ENCODE measurements at places on chromosomes 1 and 21.

DNA sequence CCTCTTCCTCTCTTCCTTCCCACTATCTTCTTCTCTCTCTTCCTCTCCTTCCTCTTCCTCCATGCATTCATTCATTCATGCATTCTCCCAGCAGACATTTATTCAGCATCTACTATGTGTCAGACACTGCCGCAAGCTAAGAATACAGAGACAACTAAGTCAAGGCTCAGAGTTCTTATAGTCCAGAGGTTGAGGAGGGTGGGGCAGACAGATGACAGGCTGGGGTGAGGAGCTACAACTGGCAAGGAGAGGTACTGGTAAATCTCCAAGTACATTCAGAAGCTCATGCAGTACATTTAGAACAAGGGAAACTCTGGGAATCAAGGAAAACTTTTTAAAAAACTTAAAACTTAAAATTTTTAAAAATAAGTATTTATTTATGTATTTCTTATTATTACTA lies 56.4 kb upstream of the FMOD start:
- no peak for DNase-seq

DNA sequence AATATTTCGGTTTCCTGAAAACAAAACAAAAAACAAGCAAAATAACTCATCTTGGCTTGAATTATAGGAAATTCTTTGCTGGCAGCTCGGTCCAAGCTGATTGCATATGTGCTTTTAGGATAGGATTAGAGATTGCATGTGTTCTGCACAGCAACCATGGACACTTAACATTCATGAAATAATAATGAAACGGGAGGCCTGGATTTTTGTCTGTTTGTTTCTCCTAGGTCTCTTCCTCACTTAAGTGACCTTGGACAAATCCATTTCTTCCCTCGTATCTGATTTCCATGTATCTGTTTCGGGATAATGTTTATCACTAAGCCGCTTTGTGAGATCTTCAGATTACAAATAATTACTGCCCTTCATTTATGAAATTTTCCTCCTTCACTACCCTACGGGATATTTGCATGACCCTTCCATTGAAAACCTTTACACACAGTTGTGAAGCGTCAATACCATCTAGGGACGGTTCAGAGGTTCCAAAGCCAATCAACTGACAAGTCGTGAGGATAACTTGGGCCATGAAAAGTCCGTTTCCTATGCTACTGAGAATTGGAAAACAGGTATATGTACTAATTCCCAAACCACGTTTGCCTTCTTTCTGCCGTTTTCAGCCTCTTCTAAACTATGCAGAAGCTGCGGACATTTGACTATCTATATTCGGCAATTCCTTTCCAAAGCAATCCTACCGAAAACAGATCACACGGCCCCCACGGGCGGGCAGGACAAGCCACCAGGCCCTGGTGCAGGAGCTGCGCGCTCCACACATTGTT lies 1.3 kb upstream of the H3-3A start:
- no peak for DNase-seq

- no peak for DNase-seq
These were observed 25.3 kb downstream of the KNCN start for GRCh38 chr1:46526013-46526690.

DNA sequence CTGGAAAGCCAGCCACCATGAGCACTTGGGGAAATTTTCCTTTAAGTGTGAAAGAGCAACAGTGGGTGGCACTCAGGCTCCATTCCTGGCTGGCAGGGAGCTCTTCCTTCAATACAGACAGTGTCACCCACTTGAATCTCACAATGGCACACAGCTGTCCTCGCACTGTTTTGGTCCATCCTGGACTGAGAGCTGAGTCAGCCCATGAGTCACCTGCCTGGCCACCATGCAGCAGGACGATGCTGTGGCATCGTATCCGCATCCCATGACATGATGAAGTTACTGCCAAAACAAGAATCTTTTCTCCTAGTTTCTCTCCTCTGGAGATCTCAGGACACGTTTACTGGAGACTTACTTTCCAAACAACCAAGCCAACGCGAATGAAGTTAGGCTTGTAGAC lies 6.0 kb downstream of the TMPRSS2 start:
- DNase-seq, result no peak

DNA sequence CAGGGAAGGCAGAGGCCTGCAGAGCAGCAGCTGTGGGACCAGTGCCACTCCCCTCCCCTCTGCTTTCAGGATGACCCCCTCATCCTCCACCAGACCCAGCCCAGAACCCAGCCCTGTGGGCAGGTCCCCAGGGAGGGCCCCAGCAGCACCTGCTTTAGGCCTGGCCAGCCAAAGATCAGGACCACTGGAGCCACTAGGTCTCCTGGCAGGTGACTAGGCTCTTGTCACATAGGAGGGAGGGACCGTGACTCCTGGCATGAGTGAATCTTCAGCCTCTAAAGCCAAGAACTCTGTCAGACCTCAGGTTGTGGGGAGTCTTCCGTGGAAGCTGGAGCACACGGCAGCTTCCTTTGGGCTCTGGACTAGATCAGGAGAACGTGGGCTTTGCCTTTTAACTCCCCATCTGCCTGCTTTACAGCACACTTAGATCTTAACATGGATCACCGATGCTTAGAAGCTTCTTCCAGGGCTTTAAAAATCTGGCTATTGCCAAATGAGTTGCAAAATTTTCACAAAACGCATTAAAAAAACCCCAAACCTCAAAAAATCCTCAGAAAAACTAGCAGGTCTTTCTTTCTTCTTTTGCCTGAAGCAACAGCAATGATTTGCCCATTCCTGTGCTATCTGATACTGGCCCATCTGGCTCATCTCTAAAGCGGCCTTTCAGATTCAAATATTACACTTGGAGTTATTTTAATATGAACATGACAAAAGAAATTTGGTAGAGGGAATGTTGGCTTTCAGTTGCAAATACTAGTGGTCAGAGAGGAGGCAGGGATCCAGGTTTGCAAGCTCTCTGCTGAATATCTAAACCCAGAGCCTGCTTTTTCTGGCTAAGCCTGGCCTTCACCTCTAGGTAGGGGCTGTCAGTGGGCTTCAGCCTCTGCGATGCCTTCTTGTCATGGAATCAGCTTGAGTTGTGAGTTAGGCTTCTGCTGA lies 235.2 kb downstream of the SDCCAG8 start:
- DNase-seq, result no peak

DNA sequence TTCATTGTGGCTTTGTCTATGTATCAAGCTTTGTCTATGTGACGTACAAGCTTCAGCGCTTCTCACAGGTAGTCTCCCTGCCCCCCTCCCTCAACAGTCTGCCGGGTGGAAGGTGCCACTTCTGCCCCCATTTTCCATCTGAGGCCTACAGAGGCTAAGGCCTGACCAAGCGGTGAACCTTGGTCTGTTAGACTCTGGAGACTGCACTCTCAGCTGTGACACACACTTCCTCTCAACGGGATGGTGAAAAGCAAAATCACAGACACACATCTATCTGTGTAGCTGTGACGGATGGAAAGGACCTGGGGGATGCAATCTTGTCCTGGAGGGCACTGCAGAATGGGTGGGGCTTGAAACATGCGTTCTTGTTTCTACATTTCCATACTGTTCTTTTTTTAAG lies 152.9 kb upstream of the EDN2 start:
- DNase-seq, result no peak

GRCh38 chr1:156832434-156832833 lies 15.8 kb upstream of the SH2D2A start:
- no peak for DNase-seq

DNA sequence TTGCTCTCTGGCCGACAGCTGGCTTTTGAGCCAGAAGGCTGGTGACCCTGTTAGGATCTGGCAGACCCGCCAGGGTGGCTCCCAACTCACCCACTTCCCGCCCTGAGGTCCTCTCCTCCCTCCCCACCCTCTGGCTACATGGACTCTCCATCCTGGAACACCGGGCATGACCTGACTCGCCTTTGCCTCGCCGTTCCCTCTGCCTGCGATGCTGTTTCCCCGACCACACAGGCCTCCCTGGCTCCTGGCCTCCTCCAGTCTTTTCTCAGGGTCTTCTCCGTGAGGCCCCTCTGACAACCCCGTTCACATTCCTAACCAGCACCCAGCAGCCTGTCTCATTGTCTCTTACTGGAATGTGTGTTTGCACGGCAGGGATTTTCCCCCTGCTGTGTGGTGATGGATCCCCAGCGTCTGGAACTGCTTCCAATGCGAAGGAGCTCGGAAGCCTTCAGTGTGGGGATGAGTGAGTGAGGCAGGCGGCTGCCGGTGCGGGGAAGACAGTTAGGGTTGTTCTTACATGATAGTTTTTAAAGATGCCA lies 46.0 kb upstream of the POFUT2 start:
- DNase-seq, result no peak

DNA sequence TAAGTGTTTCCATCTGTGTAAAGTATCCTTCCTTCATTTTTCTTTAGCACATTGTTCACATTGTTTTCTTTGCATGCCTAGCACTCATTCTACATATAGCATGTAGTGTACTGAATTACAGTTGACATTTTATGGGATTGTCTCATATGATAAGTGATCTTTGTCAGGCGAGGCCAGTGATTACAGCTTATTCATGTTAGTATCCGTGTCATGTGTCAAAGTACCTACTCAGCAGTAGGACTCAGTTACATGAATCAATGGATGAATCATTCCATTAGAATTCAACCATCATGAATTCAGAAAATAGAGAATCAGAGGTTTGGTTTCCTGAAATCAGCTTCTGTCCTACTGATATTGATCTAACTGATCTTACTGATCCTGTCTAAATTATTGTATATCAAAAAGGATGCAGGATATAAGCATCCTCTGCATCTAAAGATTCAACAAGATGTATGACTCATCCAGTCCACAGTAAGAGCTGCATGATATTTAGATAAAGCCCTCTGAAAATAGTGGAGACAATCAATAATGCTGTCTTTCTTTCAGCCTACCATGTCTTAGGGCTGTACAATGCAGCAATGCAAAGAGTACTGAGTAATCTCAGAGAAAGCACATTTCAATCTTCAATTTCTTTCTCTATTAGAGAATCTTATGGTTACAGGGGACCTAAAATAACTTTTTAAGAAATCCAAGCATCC lies 20.7 kb upstream of the HRNR start:
- no peak for DNase-seq

- DNase-seq, result no peak
These were observed 21.9 kb downstream of the ZYG11B start for GRCh38 chr1:52748119-52748518.

- no peak for DNase-seq
These were observed 29.4 kb upstream of the USP24 start for GRCh38 chr1:55244476-55245099.

DNA sequence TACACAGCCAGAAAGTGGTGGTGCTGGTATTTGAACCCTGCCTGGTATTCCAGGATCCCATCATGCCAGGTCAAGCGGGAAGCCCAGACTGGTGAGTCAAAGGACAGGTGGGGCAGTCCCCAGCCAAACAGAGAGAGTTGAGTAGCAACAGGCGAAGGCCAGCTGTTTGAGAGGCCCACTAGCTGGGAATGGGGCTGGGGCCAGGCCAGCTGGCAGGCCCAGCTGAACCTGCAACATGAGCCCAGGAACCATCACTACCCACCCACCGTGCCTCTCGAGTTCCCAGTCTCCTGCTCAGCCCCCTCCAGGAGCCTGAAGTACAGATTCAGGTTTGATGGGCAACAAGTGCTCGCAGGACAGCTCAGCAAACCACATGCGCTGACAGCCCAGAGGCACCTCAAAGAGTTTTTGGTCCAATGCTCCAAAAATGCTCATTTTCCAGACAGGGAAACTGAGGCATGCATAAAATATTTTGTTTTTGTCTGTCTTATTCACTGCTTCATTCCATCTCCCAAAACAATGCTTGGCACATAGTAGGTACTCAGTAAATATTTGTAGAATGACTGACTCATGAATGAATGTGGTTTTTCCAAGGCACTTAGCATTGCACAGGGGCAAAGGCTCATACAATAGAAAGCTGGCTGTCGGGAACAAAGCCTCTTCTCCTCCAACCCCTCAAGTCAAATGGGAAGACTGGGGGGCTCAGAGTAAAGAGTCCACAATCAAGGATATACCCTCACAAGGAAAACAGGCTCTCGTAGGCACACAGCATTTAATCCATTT lies 42.5 kb upstream of the CLIC4 start:
- no peak for DNase-seq

- no peak for DNase-seq
These were observed 216.8 kb downstream of the KAZN start for GRCh38 chr1:14815175-14815877.

- DNase-seq, result no peak
These were observed 51.0 kb downstream of the RUNX3 start for GRCh38 chr1:24878775-24879742.

DNA sequence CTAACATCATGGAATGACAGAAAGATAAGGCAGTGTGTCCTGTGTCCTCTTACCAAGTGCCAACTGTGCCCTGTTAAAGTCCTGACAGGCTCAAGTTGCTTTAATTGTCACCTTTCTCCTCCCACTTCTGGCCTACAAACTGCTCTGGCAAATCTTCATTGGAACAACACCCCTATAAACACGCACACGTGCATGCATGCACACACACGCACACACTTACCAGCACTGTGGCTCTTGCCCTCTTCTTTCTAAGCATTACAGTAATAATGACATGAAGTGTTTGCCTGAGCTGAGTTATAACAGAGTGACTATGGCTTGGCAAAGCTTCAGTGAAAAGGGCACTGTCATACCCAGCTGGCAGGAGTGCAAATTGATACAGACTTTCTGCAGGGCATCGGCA lies 82.3 kb upstream of the SYT6 start:
- DNase-seq, result no peak

- DNase-seq, result no peak
These were observed 15.4 kb downstream of the AHDC1 start for GRCh38 chr1:27588256-27589232.

DNA sequence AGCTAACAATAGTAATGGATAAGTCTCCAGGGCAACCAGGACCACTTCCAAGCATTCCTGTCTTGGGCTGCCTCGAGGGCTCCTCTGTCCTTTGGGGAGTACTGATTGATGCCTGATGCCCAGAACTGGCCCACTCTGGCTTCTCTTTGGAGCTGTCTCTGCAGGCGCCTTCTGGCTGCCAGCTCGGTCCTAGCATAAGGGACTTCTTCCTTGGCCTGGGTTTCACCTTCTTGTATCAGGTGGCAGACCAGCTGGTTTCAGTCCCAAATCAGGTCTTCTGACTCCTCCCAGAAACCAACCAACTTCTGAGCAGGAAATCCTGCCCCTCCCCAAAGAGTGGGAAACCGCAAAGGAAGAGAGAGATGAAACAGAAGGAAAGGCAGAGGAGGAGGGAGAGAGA lies 10.6 kb downstream of the G0S2 start:
- no peak for DNase-seq

DNA sequence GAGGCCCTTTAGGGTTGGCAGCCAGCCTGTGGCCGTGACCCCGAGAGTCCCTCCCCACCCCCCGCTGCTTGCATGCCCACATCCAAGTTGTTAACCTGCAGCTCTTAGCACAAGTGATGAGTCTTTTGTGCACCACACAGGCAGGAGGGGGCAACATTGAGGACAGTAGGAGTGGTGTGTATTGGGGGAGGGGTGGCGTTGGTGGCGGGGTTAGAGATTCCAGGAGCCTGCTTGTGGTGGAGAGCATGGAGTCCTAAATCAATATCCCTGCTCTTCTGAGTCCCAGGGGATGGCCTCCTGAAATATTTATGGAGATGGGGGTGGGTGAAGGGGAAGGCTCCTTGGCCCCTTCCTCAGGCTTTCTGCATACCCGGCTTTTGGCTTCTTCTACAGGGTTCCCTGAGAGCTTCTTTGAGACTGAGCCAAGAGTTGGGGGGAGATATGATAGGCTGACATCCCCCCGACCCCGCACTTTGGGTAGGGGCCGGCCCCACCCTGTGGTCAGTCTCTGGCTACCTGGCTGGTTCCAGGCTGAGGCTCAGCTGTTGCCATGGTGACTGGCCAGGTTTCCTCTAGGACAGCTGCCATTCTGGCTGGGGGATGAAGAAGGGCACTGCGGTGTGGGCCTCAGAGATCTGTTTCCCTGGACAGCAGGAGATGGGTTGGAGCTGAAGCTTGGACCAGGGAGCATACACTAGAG lies 5.0 kb downstream of the CHRNB2 start:
- no peak for DNase-seq

- no peak for DNase-seq
These were observed 30.1 kb downstream of the LRIG2 start for GRCh38 chr1:113103048-113103447.
